ENCODE measurements at places on chromosomes 2 and 18.

DNA sequence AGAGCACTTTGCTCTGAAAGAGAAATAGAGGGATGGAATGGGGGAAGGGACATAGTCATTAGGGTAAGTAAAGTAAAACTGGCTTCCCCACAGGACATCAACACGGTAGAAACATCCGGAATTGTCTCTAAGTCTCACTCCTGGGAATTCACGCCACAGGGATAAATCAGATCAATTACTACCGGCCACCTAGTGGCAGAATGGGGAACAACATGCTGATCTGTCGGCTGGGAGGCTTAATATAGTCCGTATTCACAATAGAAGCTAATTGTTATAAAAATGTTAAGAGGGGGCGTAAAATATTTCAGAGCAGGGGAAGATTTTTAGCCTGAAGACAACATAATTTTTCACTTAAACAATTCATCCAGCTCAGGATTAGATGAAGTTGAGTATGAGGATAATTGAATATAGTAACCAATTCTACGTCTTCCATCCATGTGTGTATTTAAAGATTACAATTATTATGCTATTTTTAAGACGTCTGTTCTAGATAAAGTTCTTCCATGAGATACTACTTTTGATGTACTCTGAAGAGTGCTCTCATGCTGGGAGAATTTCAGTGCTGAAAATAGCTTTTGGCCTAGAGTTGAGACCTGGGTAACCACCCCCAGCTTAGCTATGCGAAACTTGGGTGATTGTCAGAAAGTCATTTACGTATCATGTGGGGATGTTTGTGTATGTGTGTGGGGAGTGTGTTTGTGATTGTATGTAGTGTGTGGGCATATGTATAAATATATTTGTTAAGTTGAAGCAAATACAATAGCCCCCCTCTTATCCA lies 65.7 kb downstream of the LRRTM1 start:
- DNase-seq = peak; percentile 6

- no peak for DNase-seq
These were observed 34.6 kb upstream of the C2orf15 start for GRCh38 chr2:99106913-99107312.

DNA sequence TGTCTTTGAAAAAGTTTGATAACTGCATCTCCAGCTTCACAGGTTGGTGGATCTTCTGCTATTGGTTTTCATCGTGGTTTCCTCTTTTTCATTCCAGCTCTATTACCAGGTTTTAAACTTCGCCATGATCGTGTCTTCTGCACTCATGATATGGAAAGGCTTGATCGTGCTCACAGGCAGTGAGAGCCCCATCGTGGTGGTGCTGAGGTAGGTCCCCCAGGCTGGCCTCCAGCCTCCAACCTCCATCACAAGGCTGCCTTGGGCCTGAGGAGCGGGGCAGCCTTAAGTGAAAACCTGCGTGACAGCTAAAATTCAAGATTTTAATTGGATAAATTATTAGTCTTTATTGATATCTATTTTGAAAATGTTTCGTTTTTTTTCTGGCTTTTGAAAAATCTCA lies 9.7 kb downstream of the SEC11C start:
- no peak for DNase-seq

- no peak for DNase-seq
These were observed 17.5 kb downstream of the C1D start for GRCh38 chr2:68045342-68045741.

GRCh38 chr2:143839456-143839855 lies 680.5 kb downstream of the ZEB2 start:
- no peak for DNase-seq

GRCh38 chr18:79519751-79520477 lies 124.2 kb downstream of the NFATC1 start:
- DNase-seq = no peak

DNA sequence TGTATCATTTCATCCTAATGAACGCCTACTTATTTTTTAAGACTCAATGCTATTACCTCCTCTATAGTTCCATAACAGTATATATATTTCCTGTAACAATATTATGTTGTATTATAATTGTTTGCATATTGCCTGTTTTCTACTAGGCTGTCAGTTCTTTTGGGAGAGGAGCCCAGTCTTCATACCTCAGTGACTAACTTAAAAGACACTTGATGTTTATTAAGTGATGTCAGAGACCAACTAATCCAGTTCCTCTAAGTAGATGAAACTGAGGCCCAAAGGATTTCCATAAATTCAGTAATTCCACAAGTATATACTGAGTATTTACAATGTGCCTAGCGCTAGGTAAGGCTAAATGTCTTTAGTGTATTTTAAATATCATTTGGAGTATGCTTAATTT lies 48.9 kb upstream of the AAK1 start:
- no peak for DNase-seq

DNA sequence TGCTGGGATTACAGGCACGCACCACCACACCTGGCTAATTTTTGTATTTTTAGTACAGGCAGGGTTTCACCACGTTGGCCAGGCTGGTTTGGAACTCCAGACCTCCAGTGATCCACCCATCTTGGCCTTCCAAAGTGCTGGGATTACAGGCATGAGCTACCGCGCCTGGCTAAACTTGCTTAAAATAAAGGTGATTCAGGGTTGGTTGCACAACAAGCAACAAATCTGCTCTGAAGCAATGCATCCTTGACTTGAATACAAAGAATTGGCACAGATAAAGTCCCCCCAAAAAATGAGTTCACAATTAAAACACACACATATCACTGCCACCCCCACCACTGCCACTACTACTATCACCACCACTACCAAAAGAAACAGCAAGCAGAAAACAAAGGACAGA lies 34.9 kb downstream of the CCDC88A start:
- no peak for DNase-seq

- no peak for DNase-seq
These were observed 20.2 kb downstream of the MGAT4A start for GRCh38 chr2:98710734-98711133.

DNA sequence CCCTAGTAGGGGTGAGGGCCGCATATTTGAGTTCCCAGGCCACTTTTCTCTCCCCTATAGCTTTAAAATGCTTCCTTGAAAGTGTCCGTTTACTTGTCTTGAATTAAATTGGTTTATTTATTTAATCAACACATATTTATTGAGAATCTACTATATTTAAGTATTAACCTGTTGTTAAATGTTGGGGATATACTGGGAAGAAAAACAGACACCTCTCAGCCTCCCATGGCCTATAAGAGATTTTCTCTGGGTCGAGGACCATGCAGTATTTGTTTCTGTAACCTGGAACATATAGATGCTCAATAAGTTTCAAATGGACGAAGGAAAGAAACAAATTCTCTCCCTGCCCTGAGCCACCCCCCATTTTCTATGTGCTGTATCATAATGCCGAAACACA lies 98.6 kb downstream of the INSIG2 start:
- DNase-seq = no peak

DNA sequence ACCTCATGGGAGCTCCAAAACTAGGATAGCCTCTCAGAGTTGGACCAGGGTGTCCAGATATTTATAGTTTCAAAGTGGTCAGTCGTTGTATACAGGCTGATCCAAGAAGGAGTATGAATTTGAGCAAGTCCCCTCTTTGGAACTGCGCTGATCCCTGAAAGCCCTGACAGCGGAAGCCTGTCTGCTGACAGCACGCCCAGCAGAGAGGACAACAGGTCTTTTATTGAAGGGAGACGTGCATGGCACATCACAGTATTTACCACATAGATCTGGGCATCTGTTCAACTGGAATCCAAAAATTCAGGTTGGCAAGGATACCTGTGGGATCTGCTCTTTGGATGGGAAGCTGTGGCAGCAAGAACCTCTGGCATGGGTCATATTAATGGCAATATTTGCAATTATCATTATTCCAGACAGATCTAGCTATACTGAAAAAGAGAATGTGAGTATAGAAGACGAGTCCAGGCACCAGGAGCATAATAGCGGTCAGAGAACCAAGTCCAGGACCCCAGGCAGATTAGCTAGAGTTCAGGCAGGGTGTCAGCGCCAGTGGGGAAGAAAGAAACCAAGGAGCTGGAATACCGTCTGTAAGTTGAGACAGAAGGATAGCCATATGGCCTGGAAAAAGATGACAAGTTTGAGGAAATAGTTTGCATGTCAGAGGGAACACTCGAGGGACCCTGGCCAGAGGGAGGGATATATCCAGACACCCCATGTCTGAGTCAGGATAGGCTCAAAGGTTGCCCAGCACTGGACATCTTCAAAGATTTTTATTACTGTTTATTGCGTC lies 260.4 kb upstream of the FANCL start:
- DNase-seq = no peak

- no peak for DNase-seq
These were observed 65.2 kb downstream of the BCL11A start for GRCh38 chr2:60488291-60488690.

DNA sequence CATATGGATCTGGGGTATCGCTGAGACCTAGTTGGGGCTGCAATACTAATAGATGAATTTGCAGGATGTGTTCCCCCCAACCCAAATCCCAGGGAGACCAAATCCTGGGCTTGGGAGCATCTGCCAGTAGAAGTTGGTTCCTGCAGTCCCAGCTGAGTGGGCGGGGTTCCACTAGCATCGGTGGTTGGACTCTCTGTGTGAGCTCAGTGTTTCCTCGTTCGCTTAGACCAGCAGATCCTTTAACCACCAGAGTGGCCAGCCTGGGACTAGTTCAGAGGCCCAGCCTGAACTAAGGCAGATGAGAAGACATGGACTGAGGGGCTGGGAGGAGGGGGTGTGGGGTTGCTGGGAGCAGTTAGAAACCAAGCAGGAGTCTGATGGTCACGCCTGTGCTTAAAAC lies 40.7 kb downstream of the PCARE start:
- DNase-seq = no peak

DNA sequence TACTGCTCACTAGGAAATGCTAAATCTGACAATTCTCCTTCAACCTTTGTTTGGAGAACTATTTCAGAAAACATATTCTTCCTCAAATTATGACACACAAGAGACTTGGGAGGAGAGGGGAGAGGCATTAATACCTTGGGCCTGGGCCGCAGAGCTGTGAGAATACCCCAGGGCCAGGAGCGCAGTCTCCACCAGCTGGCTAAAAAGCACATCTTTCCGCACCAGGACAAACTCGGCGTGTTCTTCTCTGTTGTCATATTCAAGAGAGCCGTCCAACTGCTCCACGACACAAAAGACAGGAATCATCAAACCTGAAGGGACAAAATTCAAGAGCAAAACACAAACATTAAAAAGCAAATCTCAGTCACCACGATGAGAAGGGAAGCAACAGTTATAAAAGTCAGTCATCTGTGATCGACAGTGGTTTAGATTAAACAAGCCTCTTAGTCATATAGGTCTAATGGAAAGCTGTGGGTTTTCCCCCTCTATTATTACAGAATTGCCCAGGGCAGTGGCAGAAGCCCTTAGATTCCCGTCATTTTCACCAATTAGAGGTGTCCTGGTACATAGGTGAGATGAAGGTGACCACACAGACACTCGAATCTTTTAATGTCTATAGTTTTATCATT lies 24.4 kb downstream of the SATB2 start:
- no peak for DNase-seq

- no peak for DNase-seq
These were observed 84.6 kb downstream of the RAB31 start for GRCh38 chr18:9792565-9793245.

GRCh38 chr18:58997811-58998337 lies 133.2 kb downstream of the ZNF532 start:
- no peak for DNase-seq

DNA sequence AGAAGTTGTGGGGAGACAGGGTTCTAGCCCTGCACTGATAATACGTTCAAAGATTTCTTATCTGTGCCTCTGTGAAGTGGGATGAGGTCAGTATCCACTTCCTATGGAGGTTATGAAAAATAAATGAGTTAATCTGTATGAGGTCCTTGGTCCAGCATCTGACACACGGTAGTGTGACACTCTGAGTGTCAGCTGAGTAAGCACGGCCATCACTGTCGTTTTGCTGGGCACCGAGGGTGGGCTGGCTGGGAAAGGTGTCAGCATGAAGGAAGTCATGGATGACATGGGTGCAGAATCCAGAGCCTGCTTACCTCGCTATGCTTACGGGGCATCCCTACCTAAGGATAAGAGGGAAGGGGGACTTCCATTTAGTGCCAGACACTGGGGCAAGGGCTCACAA lies 150.3 kb downstream of the INHBB start:
- no peak for DNase-seq

GRCh38 chr18:24770311-24771024 lies 310.0 kb downstream of the HRH4 start:
- no peak for DNase-seq

DNA sequence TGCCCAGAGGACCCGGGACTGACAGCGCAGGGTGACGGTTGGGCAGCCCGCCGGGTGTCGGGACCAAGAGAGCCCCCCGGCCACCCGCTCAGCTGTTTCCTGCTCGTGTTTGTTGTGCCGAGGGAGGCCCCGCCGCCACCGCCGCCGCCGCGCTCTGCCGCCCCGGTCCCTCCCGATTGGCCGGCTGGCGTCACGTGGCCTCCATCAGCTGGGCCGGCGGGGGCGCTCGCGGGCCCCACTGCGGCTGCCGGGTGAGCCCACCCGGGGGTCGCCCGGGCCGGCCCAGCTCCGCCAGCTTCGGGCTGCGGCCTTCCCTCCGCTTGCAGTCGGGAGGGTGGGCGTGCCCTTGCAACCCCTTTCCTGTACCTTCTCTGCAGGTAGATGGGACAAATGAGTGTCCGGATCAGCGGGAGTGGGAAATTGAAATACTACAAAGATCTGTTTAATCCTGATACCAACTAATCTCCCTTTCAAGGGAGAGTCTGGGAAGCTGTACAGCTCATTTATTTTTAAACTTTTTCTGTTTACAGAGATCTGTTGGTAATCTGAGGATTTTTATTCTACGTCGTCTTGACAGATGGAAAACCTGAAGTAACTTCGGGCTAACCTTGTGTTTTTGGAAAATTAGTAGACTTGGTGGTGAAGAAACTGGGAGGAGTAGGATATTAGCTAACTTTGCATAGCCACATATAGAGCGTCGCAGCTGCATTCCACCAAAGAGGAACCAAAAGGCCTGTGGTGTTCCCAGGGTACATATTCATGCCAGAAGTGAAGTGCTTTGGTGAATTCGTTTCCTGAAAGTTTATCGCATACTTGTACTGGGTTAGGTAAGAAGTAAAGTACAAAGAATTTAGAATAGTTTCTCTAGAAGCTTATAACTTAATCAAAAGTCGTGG lies 1.2 kb downstream of the YPEL5 start:
- DNase-seq = peak; percentile 67

DNA sequence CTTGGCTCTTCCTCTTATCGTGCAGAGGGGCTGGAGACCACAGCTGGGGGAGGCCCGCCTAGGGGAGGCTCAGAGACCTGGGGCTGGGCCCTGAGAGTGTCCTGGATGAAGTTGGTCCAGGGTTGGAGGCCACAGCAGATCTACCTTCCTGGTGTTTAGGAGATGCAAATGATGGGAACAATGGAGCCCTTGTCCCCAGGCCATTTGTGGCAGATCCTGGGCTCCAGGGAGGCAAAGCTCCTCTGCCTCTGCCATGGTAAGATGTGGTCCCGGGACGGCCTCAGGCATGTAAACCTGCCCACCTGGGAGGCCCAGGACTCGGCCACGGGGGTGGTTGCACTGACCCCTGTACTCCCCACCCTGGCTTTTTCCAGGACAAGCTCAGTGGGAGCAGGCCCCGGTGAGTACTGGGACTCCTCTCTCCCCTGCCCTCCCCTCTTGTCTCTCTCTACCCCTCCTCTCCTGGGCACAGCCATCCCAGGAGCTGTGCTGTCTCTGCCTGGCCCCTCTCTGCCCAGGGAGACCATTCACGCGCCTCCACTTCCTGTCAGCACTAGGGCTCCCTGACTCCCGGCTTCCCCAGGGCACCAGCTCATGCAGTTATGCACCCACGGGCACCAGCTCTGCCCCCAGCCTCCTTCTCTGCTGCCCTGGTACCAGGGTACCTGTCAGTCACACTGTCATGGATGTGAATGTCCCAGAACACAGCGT lies 10.9 kb downstream of the SH2D6 start:
- DNase-seq = no peak

All from cerebellar cortex (tissue), 1 donor.